Foreskin keratinocyte (primary cell): ENCODE measurements at places on chromosomes 11 and 22.

- DNase-seq, result no peak
These were observed 67.2 kb downstream of the SLC17A6 start for GRCh38 chr11:22405377-22405776.

DNA sequence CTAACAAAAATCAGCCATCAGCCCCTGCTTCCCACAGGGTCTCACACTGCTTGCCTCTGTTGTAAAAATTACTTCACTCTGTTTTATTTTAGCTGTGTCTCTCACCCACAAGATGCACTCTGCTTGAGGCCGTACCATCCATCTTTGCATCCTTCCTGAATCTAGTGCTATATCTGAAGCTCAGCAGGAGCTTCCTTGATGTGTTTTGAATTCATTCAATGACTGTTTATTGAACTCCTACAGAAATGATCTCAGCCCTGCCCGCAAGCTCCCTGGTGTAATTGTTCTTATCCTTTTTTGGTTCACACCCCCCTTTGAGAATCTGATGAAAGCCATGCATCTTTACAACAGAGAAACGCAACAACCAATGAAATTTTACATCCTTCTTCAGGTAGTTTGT is 310.2 kb upstream of the ZC3H12C start:
- no peak for DNase-seq

DNA sequence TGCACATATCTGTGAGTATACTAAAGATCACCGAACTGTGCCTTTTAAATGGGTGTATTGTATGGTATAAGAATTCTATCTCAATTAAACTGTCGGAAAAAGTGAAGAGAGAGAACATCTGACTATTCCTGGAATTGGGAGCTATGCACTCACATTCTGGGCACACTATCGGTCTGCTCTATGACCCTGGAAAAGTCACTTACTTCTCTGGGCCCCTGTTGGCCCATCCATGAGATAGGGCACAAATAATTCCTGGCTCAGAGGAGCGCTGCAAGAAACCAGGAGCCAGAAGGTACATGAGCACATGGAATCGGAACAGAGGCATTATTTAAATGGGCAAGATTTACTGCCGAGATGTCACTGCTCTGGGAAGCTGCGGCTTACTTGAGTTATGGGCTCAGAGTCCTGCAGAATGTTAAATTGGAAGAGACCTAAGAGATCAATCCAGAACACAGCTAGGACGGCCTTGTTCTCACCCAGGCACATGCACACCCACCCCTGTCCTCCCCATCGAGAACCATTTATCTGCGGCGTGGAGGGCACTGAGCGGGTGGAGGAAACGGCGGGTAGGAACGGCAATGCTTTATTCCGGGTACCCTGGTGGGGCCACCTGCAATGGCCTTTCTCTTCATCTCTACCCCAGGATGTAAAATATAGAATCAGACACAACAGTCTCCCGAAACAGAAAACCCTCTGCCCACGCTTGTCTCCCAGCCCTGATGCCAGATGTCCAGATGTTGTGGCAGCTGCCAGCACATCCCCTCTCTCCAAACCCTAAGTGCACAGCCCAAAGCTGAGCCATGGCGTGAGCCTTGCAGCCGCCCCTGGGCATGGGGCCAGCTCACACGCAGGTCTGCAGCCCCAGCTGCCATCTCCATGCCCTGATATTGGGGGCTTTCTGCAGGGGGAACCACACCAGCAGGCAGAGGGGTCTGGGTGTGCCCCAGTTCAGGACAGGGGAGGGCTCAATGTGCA is 142.4 kb downstream of the DSCAML1 start:
- no peak for DNase-seq

- no peak for DNase-seq
These were observed 387.4 kb upstream of the CADM1 start for GRCh38 chr11:115891581-115891980.

- no peak for DNase-seq
These were observed 132.5 kb downstream of the HIPK3 start for GRCh38 chr11:33389635-33390034.

- DNase-seq, result no peak
These were observed 98.1 kb downstream of the GAB2 start for GRCh38 chr11:78319453-78319955.

DNA sequence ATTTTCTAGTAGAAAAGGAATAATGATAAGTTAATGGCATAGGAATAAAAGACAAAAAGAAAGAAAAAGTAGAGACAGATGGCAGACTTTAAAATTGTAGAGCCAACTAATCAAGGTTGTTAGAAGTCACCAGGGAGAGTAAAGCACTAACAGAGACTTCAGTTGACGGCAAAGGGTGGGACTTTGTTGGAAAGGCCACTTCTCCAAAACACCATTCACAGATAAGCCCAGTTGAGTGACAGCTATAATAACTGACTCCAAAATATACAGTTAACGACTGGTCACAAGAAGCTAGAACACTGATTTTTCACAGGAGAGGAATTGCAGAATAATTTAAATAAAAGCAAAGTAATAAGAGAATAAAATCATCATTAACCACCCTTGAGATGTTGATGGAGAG is 16.0 kb upstream of the SOX6 start:
- DNase-seq, result no peak

DNA sequence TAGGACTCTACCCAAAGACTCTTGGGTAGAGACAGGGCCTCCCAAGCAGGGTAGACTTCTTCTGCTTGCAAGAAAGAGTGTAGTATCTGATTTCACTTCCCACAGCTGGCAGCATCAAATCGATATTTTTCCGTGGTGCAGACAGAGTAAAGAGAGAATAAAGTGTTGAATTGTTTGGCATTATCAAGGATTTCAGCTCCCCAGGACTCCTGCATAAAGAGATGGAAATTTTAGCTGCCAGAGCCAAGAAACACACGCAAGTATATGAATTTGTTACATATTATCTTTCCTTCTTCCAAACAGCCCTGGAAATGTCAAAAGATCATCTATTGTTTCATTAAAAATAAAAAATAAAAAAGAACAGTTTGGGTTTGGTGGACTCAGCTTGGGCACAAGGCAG is 136.8 kb downstream of the PKNOX2 start:
- no peak for DNase-seq

- DNase-seq, result no peak
These were observed 123.4 kb downstream of the OPCML start for GRCh38 chr11:133408936-133409335.

- DNase-seq, result no peak
These were observed 321.7 kb downstream of the NTM start for GRCh38 chr11:131692151-131692550.

DNA sequence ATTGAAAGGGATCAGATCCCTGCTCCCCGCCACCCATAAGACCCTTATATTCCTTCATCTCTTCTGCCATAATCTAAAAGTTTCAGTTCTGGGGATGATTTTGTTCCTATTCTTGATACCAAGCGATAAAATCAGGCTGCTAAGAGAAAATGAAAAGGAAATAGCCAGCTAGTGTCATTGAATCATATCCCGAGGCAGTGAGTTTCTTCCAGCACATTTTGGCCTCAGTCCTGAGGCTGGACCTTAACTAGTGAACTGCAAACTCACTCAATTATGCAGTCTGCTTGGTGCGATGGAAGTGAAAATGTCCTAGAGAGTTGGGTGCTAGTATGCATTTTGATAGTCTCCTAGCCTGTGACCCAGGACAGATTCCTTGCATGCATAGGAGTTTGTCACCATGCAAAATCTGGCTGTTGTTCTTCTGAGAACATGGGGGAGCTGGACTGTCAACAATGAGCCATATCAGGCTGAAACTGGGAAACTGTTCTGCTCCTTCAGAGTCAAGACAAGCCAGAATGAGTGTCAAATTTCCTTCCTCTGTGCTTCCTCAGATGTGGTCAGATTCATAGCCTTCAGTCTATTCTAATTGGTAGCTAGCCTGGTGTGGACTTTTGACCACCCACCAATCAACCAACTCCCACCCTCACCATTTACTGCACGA is 102.9 kb downstream of the CCDC81 start:
- DNase-seq, result no peak

DNA sequence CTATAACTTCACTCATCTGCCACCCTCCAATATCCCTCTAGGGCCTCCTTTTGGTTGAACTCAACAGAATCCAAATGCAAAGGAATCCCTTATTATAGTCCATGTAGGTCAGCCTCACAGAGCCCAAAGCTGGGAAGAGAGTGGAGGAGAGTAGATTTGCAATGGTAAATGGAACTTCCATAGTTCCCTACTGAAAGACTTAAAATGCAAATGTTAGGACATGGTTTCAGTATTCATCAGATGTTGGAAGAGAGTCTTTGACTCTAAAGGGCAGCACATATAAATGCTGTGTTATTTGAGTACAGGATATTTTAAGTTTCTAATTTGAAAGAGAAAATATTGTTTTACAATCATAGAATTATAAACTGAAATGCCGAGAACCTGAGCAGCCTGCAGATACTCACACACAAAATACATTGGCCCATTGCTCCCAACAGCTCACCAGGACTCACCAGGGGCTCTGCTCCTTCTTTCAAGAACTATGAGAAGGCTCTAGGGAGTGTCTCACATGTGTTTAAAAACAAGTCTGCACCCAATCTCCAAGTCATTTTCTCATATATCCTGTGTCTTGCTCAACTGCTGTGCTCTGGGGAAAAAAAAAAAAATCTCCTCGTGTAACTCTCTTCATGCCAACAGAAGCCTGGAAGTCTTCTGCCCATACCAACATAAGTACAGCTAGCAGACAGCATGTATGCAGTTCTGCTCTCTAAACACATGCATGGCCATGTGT is 39.6 kb downstream of the SYT9 start:
- no peak for DNase-seq

DNA sequence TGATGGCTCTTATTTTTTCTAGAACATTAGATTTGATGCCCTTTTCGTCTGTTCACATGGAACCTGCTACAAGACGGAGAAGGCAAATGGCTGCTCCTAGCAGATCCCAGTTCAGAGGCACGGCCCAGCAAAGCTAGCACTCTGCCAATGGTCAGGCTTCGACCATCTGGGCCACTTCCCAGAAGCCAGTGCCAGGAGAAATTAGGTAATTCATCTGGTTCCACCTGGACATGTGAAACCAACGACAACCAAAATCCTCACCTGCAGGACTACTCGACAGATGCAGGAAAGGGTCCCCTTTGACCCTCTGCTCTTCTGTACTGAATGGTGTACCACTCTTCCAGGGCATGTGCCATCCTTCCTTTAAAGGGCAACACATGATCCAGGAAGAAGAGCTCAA is 25.4 kb downstream of the MICAL3 start:
- DNase-seq, result no peak

GRCh38 chr11:112087212-112087611 is 539 bp downstream of the SDHD start:
- no peak for DNase-seq

- DNase-seq, result no peak
These were observed 573.9 kb upstream of the KIRREL3 start for GRCh38 chr11:127574478-127574877.

DNA sequence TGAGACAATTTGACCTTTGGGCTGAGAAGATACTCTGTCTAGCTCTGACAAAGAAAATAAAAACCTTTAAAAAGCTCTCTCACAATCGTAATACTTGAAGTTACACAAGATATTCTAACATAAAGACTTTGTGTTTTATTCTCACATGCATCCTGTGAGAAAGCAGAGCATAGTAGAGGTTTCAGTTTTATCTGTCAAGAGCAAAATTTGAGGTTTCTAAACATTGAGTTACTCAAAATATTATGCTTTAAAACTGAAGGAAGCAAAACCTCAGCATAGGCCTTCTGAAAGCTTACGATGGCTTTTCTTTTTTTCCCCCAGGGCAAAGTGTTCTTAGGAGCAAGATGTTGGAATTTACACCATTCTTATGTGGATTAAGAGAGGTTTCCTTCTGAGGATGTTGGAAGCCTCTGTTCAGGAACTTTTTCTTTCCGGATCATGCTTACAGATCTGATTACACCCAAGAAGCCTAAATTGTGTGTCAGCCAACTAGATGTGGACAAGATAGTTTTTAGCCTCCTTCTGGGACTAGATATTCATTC is 15.0 kb upstream of the OR51M1 start:
- no peak for DNase-seq

DNA sequence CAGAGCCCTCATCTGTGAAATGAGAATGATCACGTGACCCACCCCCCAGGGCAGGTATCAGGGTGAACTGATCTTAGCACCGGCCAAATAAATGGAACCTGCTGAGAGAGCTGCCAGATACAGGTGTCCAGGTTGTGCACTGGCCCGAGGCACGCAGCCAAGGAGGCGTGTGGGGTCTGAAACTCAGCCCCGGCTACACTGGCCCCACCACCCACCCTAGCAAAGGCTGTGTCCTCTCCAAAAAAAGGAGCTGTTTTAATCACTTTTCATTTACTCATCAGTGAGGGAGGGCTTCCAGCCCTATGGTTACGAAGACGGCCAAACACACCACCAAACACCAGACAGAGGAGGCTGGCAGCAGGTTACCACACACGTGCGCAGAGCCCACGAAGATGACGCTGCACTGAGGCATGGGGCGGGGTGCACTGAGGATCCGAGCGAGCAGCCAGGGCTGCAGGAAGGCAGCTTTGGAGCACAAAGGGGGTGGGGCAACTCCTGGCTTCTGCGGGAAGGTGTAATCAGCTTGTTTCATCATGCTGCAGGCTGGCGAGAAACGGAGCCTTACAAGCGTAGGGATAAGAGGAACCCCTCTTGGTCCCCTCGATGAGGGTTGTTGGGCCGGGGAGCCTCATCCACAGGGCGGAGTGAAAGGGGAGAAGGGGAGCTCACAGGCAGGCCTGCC is 19.5 kb upstream of the SLC22A12 start:
- peak; percentile 91 for DNase-seq

DNA sequence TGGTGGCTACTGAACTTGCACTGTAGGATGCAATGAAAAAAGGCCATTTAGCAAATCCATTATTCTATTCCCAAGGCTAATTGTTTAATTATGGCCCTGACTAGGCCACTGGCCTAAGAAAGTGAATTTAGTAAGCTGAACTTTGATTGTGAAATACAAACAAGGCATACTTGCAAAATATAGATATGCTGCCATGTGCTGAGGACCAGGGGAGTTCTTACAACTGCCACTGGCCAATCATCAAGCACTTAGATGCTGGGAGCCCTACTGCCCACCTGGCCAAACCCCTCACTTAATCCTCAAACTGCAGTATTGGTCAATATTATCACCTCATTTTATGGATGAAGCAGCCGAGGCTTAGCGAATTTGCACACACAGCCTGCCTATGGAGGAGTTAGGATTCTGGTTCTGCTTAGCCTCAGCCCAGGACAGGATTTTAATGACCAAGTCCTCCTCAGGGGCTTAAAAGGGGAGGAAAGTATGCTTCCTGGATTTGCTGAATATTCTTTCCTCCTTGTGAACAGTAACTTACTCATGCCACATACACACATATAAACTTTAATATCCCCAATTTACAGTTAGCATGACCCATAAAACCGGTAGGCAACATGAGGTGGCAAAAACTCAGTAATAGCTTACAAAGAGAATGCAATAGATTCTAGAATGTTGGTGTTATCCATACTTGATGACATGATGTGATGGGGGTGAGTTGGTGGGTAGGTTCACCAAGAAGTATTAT is 39.3 kb downstream of the CD44 start:
- DNase-seq, result no peak
